ENCODE measurements at places on chromosomes 2 and 18. TPM values are rescaled to one million over a fixed set of nuclear protein-coding genes. Genes with fewer than 3 reads are reported as not detected.

GRCh38 chr2:143822736-143823135, 693.5 kb downstream of the ARHGAP15 start:
- no peak for DNase-seq

GRCh38 chr18:50970006-50970405, 2.2 kb downstream of the ELAC1 start:
- no peak for DNase-seq

DNA sequence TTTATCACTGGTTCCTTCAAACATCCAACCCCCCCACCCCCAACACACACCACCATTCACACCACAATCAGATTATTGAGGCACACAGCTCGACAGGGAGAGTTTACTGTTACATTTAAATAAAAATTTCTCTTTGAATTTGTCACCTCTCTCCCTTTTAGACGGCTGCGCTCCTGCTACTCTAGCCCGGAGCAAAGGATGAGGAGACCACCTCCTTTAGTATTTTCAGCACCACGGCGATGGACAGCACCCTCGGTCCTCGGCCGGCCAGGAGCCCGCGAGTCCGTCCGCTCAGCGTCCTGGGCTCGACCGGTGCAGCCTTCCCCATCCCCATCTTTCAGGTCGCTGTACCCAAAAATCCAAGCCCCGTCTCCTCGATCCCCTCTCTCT, 892 bp downstream of the CELF4 start:
- DNase-seq, result no peak

The UGT1A5 gene
- polyA plus RNA-seq, result not detected

DNA sequence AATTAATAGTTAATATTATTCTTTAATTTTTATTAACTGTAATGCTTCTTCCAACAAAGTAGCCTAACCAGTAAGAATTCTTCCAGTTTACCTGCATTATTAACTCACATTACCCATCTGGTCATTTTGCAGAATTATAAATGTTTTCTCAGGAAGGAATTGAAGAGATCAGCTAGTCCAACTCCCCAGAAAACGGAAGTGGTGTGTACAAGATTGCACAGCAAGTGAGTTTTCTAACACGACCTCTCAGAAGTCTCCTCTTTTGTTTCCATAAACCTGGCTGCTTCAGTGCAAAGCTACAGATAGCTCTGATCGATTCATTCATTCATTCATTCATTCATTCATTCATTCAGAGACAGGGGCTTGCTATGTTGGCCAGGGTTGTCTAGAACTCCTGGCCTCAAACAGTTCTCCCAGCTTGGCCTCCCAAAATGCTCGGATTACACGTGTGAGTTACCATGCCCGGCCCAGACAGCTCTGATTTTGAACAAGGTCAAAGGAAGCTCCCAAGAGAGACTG, 128.8 kb upstream of the REV1 start:
- DNase-seq, result no peak

GRCh38 chr2:60498127-60498815, 55.2 kb downstream of the BCL11A start:
- DNase-seq, result no peak

DNA sequence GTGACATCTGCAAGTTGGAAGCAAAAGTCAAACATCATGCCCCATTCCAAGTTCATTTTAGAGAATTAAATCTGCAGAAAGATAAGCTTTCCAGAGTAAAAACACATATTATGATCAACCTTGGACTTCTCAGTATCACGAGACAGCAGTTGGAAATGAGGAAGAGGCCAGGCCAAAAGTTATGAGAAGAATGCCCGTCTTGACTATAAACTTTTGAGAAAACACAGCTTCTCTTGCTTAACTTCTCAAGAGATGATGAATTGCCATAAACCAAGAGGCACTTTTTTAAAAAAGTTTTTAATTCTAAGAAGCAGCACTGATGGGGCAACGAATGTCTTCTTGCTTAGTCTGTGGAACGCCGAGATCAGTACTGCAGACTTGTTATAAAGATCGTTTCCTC, 52.6 kb upstream of the NFU1 start:
- peak; percentile 12 for DNase-seq

The NIF3L1 gene
- polyA plus RNA-seq, result 51.3 TPM

- no peak for DNase-seq
Observed at GRCh38 chr2:178202927-178203326, 8.6 kb downstream of the OSBPL6 start.

GRCh38 chr2:152546230-152546837, 170.9 kb downstream of the PRPF40A start:
- DNase-seq, result no peak

The MEIS1 gene
- 65.7 TPM for polyA plus RNA-seq

The FAM228A gene
- polyA plus RNA-seq, result 0.17 TPM

- DNase-seq, result no peak
Observed at GRCh38 chr2:176134035-176134434, 4.5 kb downstream of the HOXD8 start.

The NT5C1B gene
- polyA plus RNA-seq, result not detected

The CENPA gene
- polyA plus RNA-seq, result 18.9 TPM

DNA sequence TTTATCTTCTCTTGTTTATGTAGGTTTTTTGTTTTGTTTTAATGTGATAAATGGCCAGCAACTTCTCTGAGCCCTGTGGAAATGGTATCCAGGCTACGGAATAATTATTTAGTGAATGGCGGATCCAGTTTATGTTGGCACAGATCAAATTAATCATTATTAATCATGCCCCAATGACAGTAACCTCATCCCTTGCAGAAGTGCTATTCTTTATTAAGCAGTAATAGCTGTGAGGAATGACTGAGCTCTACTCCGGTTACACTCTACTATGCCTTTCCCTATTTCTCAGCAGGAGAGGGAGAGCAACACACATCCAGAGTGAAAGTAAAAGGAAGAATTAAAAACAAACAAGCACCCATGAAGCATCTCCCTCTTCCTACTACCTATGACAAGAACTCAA, 84.8 kb downstream of the SETBP1 start:
- no peak for DNase-seq
